ENCODE measurements at places on chromosomes 6 and 20.

DNA sequence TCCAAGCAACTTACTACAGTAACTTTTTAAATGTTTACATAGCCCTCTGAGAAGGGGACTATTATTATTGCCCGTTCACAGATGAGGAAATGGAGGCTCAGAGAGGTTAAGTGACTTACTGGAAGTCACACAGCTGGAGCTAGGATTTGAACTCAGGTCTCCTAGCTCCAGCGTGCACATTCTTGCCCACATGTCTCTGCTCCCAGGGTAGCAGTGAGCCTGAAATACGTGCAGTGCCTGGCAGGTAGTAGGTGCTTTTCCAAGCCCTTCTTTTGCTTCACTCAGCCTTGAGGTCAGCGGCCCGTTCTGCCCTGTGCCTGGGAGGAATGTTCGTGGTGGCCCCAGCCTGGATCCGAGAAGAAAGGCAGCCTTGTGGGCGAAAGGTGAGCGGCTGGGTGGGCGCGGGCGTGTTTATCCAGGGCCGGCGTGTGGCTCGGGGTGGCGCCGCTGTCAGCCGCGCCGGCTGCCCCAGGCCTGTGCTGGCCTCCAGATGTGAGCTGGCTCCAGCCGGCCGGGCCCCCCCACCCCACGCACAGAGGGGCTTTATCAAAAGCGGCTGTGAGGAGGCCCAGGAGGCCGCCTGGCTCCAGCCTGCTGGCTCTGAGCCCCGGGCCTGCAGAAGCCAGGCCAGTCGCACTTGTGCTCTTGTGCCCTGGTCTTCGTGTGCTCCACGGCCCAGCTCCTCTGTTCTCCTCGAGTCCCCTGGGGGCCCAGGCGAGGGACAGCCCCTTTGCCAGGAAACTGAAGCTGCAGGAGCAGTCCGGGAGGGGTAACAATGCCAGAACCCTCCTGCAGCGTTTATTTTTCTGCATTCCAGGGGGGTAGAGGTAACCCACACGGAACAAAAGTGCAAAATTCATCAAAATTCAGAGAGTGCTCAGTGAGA is 58.1 kb downstream of the UBE2V1 start:
- DNase-seq, result no peak

GRCh38 chr6:44606504-44606903 is 219.0 kb downstream of the CDC5L start:
- DNase-seq, result no peak

GRCh38 chr20:32358883-32359632 is 927 bp downstream of the ASXL1 start:
- DNase-seq, result peak; percentile 68

- no peak for DNase-seq
Measured at GRCh38 chr20:15528391-15529111, 1044.7 kb downstream of the KIF16B start.

DNA sequence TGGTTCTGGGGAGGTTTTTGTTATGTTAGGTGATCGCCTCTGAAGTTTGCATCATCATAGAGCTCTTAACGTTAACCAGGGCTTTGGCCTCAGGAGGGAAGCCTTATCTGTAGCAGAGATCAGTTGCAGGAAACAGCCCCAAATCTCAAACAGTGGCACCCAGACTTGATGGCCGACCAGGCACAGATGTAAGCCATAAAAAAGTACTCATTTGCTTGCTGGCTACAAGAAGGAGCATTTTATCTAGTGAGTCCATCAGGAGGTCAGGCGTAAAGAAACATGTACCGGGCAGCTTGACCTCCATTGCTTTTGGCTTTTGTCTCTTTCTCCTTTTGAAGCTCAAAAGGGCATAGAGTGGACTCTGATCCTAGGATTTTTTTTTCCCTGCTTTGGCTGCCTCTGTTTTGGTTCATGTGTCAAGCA is 122.3 kb downstream of the CCDC170 start:
- DNase-seq, result no peak

DNA sequence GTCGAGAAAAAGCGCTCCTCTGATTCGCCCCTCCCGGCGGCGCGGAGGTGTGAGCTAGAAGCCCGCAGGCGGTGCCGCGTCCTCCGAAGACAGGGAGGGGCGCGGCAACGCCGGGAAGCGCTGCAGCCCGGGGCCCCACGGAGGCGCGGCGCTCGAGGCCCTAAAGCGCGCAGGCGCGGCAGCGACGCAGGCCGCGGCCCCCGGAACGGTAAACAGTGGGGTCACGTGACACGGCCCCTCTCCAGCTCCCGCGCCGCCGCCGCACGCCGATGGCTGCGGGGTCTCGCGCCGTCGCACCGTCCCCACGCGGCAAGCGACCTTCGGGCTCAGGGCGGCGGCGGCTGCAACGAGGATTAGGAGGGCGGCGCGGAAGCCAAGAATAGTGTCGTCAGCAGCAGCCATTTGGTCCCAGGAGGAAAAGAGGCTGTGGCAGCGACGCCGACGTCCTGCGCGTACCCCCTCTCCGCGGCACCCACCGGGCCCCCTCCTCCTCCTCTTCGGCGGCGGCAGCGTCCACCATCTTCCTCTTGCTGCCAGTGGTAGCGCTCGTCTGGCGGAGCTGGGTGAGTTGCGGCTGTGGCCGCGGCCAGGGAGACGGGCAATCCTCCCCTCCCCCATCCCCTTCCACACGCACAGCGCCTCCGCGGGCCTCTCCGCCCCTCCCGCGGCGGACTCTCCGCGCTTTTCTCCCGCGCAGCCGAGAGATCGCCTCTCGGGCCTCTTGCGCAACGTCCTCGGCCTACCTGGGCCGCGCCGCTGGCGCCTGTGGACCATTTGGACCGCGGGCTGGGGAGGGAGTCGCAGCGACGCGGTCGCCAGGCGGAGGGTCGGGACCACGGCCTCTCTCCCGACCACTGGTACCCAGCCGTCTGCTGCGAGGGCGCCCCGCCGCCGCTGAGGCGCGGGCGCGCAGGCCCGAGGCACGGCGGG is at the start of gene PHF3:
TSS of gene PHF3 (plus strand) at position 215 of the 930 bp plus-strand sequence. CDS start 10,750 bp downstream, outside the sequence.
- DNase-seq, result peak; percentile 92

Data from NCI-H2081 (cell line).